ENCODE measurements at places on chromosomes 1 and 21. TPM values are rescaled to one million over a fixed set of nuclear protein-coding genes. Genes with fewer than 3 reads are reported as not detected.

SPRR4 gene
- total RNA-seq = not detected

TNFSF18 gene
- total RNA-seq = 0.33 TPM

SLC1A7 gene
- total RNA-seq = 0.33 TPM

UBL4B gene
- total RNA-seq = not detected

SLC16A4 gene
- total RNA-seq = 64.4 TPM

C1orf185 gene
- total RNA-seq = not detected

NGF gene
- 8.5 TPM for total RNA-seq

SARS1 gene
- 437 TPM for total RNA-seq

CPT2 gene
- total RNA-seq = 18.3 TPM

CR1L gene
- not detected for total RNA-seq

S100A7 gene
- total RNA-seq = not detected

RPE65 gene
- not detected for total RNA-seq

KRTAP15-1 gene
- total RNA-seq = not detected
